ENCODE measurements at places on chromosomes 4 and X.

GRCh38 chr4:11866391-11866790 lies 437.7 kb upstream of the HS3ST1 start:
- DNase-seq, result no peak

DNA sequence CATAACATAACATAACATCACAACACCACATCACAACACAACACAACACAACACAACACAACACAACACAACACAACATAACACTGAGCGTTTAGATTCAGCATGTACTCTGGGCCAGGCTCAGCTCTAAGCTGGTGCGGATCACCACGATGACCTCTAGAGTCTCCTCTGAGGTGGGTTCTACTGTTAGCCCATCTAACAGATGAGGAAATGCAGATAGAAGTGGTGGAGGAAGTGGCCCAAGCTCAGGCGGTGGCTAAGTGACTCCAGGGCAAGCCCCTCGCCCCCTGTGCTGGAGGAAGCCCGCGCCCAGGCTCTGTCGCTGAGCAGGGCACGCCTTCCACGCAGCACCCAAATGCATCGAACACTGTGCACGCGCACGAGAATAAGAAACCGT lies 45.3 kb upstream of the CDKN2AIP start:
- no peak for DNase-seq

DNA sequence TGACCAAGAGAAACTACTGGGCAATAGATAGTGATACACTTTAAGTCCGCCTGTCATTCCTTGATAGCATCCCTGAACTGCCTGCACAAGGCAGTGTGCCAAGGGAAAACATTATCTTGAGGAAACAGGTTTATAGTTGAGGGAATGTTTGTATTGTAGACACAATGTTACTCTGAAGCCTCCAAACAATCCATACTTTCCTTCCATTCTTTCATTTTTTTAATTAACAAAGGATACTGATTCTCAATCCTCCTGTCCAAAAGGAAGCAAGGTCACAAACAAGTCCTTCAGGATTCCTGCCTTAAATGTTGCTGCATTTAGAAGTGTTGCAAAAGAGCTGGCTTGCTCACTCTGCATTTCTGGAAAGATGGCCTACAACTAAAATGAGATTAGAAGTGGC lies 61.7 kb upstream of the PRSS48 start:
- no peak for DNase-seq

DNA sequence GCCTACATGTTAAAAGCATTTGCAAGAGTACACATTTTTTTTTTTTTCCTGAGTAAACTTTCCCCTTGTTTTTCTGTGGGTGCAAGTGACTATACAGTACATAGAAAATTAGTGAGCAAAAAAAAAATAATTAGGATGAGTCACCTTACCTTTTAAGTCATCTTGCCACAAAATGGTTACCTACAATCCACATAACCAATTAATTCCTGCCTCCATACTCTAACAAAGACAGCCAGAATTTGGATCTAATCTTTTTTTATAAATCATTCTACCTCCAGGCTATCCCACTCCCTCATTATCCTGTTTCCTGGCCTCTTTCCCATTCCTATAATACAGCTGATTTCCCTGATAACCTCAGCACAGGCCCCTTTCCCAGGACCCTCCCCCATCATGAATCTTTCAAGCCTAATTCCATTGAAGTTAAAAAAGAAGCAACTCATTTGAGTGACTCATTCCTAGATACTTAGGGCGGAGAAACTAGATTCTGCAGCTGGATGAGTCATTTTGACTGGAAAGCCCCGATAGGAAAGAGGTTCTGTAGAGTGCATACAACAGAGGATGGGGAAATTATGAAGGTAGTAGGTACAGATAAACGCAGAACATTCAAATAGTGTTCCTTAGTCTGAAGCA lies 128.2 kb downstream of the C4orf51 start:
- no peak for DNase-seq

- DNase-seq, result no peak
Observed at GRCh38 chr4:150149381-150149780, 71.1 kb downstream of the DCLK2 start.

- no peak for DNase-seq
Observed at GRCh38 chr4:18735740-18736268, 714.2 kb upstream of the LCORL start.

DNA sequence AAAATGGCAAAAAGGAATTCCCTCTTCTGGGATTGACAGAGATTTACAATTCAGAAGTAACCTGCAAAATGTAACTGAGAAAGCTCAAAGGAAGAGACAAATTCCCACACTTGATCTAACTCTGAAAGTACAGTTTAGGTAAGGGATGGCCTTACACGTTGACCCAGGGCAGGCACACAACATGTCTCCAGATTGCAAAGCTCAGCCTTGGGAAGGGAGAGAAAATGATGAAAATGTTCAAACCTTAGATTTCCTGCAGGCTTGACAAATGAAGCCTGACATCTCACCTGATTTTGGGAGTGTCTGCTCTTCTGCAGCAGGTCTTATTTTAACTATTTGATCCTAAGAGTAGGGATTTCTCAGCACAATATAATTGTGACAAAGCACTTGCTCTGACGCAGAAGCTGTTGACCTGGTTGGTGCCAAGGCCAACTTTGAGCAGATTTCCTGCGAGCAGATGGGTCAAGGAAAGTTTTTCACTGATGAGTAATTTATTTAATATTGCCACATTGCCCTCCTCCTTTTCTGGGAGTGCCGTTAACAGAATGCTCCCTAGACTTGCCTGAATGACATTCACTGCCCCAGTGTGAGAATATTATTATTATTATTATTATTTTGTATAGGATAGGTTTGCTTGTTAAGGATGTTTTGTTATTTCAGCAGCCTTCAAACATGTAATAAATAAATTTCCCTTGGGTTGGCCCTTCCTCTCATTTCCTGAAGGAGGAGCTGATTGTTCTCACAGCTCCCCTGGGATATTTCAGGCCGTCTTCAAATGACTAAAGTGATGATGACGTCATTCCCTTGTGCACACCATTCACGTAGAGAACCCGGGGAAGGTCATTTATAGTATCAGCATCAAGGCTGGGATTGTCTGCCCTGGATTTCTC lies 157.1 kb downstream of the VEGFC start:
- DNase-seq, result no peak
